Cardiac muscle cell (in vitro differentiated cells and primary cell): ENCODE measurements at places on chromosomes 11 and 22.

- DNase-seq: no peak
These were observed 110.0 kb upstream of the SPON1 start for GRCh38 chr11:13852481-13852880.

DNA sequence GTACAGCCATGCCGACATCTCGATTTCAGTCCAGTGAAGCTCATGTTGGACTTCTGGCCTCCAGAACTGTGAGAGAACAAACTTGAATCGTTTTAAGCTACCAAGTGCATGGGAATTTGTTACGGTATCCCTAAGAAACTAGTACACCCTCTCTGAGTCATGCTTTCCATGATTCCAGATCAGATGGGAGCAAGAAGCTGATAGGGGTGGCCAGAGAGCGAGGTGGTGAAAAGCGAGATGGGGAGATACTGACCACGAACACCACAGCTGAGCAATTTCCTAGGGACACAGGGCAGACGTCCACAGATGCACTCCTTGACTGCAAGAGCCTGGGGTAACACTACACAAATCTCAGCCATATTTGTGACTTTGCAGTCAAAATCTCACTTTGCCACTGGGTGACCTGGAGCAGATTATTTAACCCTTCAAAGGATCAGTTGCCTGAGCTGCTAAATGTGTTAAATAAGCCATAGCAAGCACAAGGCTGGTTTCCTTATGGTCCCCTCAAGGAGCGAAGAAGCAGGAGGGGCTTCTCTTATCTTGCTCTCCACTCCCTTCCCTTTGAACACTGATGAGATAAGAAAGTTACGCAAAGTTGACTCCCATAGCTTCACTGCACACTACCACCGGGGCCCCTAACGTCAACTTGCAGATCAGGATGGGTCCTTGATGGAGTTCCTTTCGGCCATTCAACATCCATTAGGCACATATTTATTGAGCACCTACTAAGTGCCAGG, 22.6 kb upstream of the RCN1 start:
- no peak for DNase-seq

GRCh38 chr11:27557226-27557625, 50.7 kb upstream of the LIN7C start:
- no peak for DNase-seq

DNA sequence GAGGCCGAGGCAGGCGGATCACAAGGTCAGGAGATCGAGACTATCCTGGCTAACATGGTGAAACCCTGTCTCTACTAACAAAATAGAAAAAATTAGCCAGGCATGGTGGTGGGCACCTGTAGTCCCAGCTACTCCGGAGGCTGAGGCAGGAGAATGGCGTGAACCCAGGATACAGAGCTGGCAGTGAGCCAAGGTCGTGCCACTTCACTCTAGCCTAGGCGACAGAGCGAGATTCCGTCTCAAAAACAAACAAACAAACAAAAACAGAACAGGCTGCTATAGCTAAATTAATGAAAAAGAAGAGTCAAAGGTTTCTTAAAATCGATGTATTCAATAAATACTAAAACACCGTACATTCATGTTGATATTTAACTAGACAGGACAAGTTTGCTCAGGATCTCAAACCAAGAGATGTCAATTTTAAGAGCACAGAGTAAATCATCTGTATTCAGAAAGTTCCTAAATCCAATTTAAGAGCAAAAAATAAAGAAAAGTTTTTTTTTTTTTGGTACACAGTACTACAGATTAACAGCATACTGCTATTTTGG, 59.9 kb downstream of the NUP98 start:
- no peak for DNase-seq

GRCh38 chr11:68189082-68189481, 24.0 kb downstream of the KMT5B start:
- DNase-seq: no peak

DNA sequence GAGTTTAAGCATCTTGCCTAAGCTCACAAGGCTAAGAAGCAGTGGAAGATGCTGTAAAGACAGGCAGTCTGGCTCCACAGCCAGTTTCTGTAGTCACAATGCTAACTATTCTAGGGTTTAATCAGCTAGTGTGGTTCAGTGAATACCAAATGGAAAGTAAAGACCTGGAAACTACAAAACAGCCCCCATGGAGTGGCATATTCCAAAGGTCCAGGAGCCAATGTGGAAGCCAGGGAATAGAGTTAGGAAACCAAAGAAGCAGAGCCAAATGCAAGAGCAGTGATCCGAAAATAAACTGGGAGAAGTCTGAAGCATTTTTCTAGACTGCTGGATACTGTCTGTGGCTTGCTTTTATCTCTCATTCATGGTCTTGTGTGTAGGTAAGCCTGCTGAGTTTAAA, 731.2 kb upstream of the ANO5 start:
- DNase-seq: no peak

DNA sequence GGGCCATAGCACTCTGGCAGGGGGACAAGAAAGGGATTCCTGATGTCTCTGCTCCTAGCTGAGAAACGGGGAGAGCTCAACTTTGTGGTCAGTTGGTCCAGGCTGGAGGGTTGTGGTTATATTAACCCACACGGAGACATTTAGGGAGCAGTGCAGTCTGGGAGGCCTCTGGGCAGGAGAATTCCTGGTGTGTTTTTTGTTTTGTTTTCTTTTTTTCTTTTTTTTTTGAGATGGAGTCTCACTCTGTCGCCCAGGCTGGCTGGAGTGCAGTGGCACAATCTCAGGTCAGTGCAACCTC, 88.0 kb upstream of the SHISAL1 start:
- DNase-seq: no peak

- DNase-seq: no peak
These were observed 376.8 kb downstream of the TBC1D22A start for GRCh38 chr22:47139013-47139789.

DNA sequence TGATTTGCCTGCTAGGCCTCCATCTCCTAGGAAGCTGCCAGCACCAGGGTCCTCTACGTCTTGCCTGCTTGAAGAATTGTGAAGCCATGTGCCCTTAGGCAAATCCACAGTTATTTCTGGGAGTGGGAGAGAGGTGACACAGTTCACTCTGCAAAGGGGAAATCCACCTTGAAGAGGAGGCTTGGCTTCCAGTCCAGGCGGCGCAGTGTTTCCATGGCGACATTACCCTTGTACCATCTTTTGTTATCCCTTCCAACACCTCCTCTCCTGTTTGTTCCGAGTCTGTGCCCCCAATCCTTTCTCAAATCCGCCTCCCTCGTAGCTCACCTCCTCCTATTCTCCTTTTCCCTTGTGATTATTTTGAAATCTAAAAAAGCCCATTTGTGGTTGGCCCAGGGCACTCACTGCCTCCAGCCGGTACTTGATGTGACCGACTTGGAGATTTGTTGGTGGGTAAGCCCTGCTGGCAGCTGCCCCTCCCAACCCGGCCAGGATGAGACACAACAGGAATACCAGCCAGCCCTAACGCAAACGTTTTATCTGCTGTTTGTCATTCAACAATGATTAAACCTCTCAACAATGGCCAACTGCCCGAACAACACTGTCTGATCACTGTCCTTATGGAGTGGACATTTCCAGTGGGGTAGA, 18.4 kb downstream of the SYT13 start:
- DNase-seq: no peak

- DNase-seq: no peak
These were observed 44.6 kb downstream of the APOL1 start for GRCh38 chr22:36297568-36297967.

- DNase-seq: no peak
These were observed 861 bp upstream of the ZNRF3 start for GRCh38 chr22:28882545-28882877.

GRCh38 chr11:1261241-1262071, 38.6 kb downstream of the MUC5B start:
- no peak for DNase-seq

GRCh38 chr11:64560941-64561340, 30.1 kb upstream of the SLC22A12 start:
- DNase-seq: no peak

GRCh38 chr11:45145379-45146071, 914 bp upstream of the PRDM11 start:
- DNase-seq: peak; percentile 70

GRCh38 chr22:48707763-48708557, 1119.7 kb downstream of the BRD1 start:
- no peak for DNase-seq

GRCh38 chr11:61054927-61055562, 47.2 kb upstream of the CD5 start:
- DNase-seq: no peak

GRCh38 chr22:42585096-42585495, 29.6 kb downstream of the POLDIP3 start:
- no peak for DNase-seq

GRCh38 chr11:88420165-88420791, 82.7 kb upstream of the CTSC start:
- DNase-seq: peak; percentile 78

GRCh38 chr11:58576887-58577471, 1.3 kb upstream of the LPXN start:
- DNase-seq: peak; percentile 54

DNA sequence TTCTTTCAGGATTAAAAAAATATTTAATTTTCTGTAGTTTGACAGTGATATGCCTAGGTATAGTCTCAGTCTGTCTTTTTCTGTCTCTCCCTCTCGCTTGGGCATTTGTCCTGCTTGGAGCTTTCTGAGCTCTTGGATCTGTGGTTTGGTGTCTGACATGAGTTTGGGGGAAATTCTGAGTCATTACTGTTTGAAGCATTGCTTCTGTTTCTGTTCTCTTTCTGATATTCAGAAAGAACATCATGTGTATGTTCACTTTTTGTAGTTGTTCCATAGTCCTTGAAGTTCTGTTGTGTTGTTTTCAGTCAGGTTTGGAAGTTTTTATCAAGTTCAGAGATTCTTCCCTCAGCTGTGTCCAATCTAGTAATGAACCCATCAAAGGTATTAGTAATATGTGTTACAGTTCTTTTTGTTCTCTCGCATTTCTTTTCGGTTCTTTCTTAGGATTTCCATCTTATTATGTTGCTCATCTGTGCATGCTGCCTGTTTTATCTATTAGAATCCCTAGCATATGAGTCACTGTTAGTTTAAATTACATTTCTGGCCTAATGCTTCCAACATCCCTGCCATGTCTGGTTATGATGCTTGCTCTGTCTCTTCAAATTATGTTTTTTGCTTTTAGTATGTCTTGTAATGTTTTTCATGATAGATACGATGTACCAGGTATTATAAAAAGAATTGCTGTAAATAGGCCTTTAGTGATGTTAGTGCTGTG, 48.4 kb downstream of the DDX10 start:
- no peak for DNase-seq

- DNase-seq: no peak
These were observed 9.5 kb upstream of the RFPL3 start for GRCh38 chr22:32348031-32348611.

DNA sequence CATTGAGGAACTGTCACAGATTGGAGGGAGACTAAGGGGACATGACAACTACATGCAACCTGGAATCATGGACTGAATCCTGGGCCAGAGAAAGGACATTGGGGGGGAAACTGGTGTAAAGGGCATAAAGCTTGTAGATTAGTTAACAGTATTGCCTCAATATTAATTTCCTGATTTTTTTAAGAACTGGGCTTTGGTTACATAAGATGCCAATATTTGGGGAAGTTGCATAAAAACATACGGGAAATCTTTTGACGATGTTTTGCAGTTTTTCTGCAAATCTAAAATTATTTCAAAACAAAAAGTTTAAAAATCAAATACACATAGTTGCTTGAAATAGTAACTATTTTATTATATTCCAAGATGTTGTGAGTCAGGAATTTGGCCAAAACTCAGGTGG, 2.9 kb upstream of the FOLR3 start:
- DNase-seq: no peak

GRCh38 chr22:23938328-23939016, 22.5 kb downstream of the GSTT2B start:
- peak; percentile 1 for DNase-seq
